ENCODE measurements at places on chromosomes 5 and 9. TPM values are rescaled to one million over a fixed set of nuclear protein-coding genes. Genes with fewer than 3 reads are reported as not detected.

Gene ENHO
- total RNA-seq, result 0.13 TPM

Gene FOXE1
- total RNA-seq, result 1.1 TPM

DNA sequence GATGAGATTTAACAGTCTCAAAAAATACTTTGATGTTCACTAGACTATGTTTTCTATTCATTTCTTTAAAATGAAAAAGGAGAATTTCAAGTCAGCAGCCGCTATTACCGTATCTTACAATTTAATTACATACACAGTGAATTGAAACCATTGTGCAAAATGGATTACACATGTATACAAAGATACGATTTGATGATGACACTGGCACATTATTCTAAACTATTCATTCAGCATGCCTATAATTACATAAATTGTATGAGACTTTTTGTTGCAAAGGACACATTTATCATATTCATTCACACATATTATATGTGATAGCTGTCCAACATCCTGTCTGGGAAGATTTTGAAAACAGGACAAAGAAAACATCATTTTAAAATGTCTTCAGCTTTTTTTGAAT, 118.3 kb upstream of the VCAN start:
- no peak for DNase-seq

DNA sequence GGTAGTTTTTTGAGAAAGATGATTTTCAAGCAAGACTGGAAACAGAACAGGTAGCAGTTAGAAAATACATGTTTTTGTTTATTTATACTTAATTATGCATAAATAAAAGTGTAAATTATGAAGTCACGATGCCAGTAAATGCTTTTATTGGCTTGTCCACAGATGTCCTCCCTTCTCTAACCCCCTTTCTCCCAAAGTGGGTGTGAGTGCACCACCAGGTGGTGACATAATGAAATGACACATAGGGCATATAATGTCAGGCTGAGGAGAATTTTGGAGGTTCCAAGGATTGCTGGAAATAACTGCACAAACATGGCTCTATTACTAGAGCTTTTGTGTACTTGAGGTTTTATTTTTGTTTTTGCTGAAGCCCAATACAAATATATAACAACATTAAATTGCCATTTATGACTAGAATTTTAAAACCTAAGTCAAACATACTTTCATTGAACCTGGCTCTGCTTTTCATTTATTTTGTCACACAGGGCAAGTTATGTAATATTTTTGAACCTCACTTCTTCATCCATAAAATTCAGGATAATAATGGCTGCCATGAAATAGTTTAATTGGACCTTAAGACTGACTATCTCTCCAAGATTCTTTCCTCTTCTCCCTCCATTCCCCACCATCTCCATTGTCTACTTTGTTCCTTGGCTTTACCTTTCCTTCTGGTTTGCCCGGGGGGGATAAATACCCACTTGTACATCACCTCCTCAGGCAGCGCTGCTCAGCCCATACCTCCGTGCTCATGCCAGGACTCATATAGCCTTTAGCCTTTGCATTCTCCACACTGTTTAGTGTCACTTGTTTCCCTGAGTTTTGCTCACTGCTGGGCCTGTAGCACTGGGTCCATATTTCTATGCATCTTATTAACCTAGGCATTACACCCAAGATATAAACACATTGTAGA, 168.8 kb downstream of the PDE4D start:
- DNase-seq, result peak; percentile 50

DNA sequence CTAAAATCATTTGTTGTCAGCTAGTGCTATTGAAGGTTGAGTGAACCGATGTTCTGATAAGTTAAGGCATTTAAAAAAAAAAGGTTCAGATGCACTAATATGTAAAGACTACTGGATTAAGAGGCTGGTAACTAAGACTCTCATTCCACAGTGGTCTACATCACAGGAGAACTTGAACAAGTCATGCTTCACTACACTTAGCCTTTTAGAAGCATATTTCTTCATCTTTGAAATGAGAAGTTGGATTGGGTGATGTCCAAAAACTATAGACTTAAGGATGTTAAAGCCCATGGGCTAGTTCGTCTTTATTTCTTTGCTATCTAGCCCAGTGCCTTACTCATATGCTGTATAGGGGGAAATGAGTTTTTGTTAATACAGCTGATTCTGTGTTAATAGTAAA, 107.2 kb downstream of the NDUFS4 start:
- DNase-seq, result no peak

- DNase-seq, result no peak
These were observed 19.2 kb downstream of the IL12B start for GRCh38 chr5:159311063-159311462.

DNA sequence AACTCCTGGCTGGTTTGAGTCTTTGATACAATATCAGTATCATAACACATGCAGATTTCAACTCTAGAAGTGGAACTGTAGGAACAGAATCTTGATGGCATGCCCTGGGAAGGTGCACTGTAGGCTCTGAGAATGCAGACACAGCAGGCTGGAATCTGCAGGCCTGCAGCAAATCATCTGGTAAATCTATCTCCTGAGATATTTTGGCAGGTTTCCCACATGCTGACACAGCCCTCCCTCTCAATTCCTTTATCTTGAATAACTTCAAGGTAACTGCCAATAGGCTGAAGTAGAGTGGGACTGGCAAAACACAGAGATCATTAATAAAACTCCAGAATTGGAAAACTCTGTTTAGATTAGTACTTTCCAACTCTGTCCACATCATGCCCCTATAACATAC, 177.8 kb upstream of the PCSK5 start:
- peak; percentile 45 for DNase-seq

GRCh38 chr5:133847886-133848285, 120.5 kb downstream of the C5orf15 start:
- DNase-seq, result no peak

GRCh38 chr9:134085674-134086073, 17.8 kb upstream of the BRD3 start:
- DNase-seq, result no peak

GRCh38 chr5:127997201-127997704, 86.3 kb upstream of the SLC12A2 start:
- DNase-seq, result no peak

- DNase-seq, result no peak
These were observed 30.6 kb upstream of the IL33 start for GRCh38 chr9:6184749-6185645.
